Activated CD8-positive, alpha-beta memory T cell treated with anti-CD3 and anti-CD28 coated beads for 1 hour (primary cell): ENCODE measurements at places on chromosomes 5 and 9.

- no peak for DNase-seq
These were observed 221.8 kb downstream of the SNX18 start for GRCh38 chr5:54739371-54739770.

DNA sequence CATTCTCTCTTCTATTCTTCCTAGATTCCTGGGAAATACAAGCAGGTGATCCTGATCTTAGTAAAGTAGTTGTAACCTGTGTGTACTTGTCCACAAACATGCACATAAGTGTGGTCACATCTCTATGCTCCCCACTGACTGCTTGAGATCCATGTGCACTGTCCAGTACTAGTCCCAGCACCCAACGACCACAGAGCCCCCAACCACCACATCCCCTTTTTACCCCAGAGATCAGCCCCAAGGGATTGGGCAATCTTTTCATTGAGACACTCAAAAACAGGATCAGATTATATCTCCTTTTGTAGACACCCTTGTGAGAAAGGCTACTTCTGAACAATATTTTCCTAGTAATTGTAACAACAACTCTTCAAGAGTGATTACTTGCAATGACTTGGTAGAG, 240.6 kb downstream of the ACTL7B start:
- no peak for DNase-seq

DNA sequence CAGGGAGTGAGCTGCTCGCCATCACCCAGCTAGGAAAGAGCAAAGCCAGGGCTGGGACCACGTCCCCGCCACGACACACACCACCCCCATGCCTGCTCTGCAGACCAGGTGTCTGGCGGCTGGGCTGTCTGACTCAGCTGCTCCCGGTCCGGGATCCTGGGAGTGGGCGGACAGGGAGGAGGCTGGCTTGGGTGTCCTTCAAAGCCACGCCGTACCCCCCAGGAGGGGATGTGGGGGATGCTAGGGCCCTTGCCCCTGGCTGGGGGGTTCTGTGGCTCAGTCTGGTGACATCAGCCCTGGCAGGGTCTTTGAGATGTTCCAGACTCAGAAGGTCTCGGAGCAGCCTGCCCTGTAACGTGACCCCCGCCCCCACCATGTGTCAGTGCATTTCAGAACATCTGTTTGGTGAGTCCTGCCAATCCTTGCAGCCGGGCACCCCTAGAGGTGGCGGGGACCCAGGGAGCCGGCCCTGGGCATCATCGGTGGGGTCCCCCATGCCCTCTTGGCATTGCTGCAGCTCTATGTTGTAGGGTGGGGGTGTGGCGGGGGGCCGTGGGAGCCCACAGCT, 62.3 kb downstream of the HMCN2 start:
- no peak for DNase-seq

DNA sequence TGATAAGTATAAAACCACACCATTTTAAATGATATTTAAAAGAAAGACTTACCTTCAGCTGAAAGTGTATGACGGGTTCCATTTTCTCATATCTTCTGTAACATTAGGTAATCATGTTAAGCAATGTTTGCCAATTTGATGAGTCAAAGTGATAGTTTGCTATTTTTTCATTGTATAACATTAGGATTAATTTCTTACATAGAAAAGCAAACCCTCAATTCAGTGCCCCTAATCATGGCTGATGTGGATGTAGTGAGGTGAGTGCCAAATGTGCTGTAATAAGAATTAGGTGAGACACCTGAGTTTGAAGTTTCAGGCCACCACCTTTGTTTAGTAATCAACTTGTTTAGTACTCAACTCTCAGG, 68.0 kb downstream of the UNC13B start:
- DNase-seq, result no peak

DNA sequence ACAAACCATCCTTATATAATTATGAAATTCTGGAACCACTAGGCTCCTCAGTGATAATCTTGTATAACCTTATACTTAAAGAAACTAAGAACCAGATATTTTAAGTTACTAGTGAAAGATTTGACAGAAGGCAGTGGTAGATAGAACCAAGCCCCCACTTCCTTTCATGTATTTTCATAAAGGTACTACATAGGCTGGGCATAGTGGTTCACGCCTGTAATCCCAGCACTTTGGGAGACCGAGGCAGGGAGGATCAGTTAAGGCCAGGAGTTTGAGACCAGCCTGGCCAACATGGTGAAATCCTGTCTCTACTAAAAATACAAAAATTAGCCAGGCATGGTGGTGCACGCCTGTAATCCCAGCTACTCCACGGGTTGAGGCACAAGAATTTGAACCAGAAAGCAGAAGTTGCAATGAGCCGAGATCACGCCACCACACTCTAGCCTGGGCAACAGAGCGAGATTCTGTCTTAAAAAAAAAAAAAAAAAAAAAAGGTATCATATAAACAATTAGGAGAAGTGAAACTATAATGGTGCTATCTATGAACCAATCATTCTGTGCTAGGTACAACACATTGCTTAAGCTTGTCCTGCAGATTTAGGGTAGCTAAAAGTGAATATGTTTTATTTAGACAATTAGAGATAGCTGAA, 27.9 kb upstream of the DTWD2 start:
- no peak for DNase-seq

DNA sequence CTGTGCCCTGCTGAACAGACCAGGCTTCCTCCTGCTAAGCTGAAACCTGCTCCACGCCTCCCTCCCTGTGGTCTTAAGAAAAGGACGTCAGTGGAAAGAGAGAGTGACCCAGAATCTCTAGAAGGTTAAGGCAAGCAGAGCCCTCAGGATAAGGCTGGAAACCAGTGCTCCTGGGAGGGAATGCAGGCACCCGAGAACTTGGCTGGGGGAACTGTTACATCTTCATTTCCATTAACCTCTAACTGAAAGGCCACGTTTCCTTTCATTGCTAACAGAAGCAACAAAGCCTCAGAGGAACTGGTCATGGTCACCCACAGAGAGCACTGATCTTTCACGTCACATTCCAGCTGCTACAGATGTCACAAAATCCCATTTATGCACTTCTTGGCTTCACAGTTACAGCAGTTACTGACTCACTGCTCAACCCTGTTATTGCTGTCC, 26.1 kb upstream of the AKNA start:
- no peak for DNase-seq

GRCh38 chr5:58737671-58738070, 154.8 kb downstream of the RAB3C start:
- no peak for DNase-seq

- DNase-seq, result no peak
These were observed 23.7 kb downstream of the NIPBL start for GRCh38 chr5:36900283-36900682.

- DNase-seq, result no peak
These were observed 2.9 kb downstream of the OR2S2 start for GRCh38 chr9:35954942-35955546.

GRCh38 chr5:158705901-158706300, 393.8 kb downstream of the EBF1 start:
- DNase-seq, result no peak

DNA sequence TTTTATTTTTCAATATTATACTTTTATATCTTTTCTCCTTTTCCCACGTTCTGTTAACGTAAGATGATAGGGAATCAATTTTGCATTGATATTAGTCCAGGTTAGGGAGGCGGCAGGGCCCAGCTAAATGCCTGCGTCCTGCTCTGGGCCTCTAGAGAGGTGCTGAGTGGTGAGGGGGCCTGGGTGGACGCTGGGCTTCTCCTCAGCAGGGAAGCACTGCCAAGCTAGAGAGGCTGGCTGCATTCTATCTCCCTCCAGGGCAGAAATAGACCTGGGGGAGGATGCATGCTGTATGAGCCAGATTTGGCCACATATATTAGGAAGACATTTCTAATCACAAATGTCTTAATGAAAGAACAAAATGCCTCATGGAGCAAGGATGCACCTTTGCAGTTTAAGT, 43.6 kb upstream of the NKX2-5 start:
- DNase-seq, result no peak

- DNase-seq, result no peak
These were observed 111.1 kb upstream of the S1PR3 start for GRCh38 chr9:88880199-88880598.

GRCh38 chr5:98997000-98997399, 68.2 kb upstream of the CHD1 start:
- no peak for DNase-seq

GRCh38 chr5:131671994-131672655, 37.1 kb upstream of the RAPGEF6 start:
- no peak for DNase-seq

- DNase-seq, result no peak
These were observed 35.3 kb downstream of the CPEB4 start for GRCh38 chr5:173923218-173924095.

DNA sequence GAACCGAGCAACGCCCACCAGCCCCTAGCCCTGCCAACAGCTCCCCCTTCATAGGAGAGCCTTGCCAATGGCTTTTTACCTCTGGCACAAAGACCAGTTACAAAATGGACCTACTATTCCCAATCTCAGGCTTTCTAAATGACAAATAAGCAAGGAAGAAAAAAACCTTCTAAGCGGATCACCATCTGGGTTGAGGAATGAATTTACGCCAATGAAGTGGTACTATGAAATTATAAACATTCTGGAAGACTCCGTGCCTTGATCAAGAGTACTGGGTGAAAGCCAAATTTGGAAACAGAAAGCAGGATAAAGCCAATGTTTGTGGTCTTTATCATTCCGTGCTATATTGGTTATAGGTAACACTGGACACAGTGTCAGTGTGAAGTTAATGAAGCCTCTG, 371.9 kb downstream of the NDUFS4 start:
- DNase-seq, result no peak

DNA sequence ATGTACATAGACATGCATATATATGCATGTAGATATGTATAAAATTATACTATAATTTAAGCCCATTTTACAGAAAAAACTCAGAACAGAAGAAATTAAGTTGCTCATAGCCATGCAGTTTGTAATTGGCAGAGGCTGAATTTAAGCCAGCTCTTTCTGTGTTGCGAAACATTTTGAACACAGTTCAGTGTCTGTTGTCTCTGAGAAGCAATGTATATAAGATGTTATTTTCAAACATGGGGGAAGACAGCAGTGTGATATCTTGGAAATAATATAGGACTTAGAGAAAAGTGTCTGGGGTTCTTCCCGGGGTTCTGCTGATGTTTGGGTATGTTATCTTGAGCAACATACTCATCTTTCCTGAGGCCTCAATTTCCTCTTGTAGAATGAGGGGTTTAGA, 37.6 kb downstream of the SVEP1 start:
- DNase-seq, result no peak

GRCh38 chr5:89583534-89583933, 700.5 kb upstream of the MEF2C start:
- no peak for DNase-seq

DNA sequence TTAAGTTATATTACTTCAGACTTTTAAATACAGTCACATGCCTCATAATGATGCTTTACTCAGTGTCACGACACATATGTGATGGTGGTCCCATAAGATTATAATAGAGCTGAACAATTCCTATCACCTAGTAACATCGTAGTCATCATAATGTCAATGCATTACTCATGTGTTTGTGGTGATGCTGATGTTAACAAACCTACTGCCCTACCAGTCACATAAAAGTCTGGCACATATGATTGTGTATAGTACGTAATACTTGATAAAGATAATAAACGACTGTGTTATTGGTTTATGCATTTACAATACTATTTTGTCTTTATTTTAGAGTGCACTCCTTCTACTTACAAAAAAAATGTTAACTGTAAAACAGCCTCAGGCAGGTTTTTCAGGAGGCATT, 103.7 kb downstream of the PAM start:
- DNase-seq, result no peak

- no peak for DNase-seq
These were observed 93.5 kb upstream of the MVB12B start for GRCh38 chr9:126233175-126233574.

DNA sequence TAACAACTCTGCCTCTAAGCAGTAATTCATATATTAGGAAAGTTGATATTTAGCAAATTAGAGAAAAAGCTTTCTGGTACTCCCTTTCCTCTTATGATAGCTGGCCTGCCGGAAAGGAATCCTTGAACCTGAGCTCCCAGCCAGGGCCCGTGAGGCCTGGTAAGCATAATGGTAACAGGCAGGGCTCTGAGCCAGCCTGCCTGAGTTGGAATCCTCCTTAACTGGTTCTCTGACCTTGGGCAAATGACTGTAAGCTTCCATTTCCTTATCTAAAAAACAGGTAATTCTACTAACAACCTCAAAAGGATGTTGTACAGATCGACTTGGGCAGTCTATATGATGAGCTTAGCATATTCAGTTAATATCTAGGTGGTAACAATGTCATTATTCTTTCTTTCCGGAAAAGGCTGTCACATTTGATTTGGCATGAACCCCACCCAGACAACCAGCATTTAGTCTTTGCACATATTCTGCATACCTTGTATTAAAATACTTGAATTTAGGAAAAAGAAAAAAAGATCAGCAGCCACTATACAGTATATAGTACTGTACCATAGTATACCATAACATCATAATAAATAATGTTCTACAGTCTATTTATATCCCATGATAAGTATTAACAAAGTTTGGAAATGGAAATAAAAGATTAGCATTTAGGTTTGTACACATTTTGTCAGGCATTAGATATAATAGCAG, 55.7 kb upstream of the MAP3K1 start:
- no peak for DNase-seq

DNA sequence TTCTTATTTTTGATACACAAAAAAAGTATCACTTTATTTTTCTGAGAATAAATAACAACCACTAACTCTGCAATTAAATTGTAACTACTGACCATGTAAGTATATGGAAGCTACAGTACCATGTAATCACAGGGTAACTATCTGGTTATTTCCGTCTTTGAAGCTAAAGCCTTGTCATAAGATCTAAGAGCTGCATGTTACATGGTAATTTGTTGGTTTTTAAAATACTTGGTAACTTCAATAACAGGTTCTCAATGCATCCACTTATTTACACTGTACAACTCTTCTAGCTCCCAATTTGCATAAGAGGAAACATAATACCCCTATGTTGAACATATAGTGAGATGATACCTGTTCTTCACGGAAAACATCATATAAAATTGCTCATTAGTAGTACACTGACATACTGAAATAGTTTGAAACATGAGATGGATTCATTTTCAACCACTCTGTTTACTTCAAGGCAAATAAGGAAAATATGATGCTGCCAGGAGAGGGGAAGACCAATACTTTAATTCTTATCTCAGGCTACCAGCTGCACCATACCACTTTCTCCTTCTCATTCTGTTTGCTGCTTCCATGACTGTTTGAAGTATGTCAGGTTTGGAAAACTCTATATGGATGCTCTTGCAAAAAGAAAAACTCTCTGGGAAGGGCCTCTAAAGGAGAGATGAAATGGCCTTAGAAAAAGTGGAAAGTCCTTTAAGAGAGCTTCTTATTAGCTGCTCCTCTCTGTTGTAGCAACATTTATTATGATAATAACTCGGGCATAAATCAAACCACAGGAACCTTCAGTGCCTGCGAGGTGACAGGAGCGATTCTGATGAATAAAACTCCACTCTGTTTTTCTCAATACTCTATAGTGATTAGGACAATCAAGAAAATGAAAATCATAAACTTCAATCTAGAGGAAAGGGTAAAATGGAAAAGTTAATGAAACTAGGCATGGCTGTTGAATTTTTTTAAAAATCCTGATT, 150.2 kb downstream of the KIAA0825 start:
- DNase-seq, result no peak
